OCI-M1 (cell line): ENCODE measurements at places on chromosomes 12 and 14.

DNA sequence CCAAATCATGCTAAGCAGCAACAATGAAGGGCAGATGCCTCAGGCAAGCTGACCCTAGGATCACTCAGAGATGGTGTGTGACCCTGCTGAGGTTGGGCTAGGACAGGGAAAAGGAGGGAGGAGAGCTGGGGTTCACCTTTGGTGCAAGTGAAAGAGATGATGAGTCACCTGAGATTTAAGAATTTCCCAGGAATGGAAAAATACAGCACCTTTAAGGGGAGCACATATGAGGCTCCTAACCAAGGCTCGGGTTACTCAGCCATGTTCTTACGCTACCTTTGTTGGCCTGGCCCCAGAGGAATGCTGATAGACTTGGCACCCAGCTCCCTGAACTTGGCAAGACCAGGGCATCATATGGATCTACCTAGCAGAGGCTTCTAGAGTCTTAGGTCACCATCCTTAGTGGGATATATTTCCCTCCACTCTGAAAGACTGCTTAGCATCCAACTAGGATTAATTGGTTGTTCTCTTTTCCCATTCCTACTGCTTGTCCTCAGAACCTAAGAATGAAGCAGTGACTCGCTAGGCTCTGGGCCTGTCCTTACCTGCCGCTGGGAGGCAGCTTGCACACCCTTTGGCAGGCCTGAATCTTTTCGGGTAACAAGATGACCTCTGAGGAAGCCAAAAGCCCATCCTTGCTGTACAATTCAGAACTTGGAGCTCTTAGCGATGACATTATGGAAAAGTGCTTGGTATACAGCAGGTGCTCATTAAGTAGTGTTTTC lies 4.0 kb upstream of the NAA25 start:
- DNase-seq: no peak

GRCh38 chr12:71947645-71948105 lies 9.0 kb downstream of the TPH2 start:
- no peak for DNase-seq

- DNase-seq: peak; percentile 86
These were observed at the start of gene RILPL2 for GRCh38 chr12:123436017-123436964. Gene RILPL2 (minus strand): TSS chr12:123436684. CDS start chr12:123436420, 264 bp downstream.

GRCh38 chr14:61536661-61537562 lies 158.4 kb upstream of the HIF1A start:
- DNase-seq: no peak

GRCh38 chr12:121278169-121279070 lies 18.1 kb downstream of the CAMKK2 start:
- peak; percentile 9 for DNase-seq

DNA sequence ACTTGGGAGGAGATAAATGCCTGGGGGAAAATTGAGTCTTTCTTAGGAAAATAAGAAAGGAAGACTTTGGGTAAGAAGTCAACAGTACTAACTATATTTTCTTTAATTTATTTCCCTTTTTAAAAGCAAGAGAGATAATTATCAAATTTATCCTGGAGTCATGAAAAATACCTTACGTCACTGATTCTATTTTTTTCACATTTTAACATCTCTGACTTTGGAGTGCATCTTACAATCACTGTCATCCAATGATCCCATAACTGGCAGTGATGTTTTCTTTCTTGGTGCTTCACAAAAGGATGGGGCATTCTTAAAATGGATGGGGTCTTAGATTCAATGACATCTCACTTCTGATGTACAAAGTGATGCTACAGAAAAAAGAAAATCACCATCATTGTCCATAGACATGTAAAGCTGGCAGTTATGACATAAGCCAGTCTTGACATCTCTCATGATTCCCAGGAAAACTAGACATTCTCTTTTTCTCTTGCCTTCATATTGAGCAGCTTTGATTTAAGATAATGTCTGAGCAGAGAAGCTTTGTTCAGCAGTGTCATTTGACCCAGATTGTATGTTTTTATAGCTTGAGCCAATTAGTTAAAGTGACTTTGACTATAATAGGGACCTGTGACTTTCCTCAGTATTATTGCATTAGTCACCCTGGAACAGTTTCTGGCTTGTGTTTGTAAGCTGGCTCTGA lies 236.2 kb downstream of the EGLN3 start:
- no peak for DNase-seq

DNA sequence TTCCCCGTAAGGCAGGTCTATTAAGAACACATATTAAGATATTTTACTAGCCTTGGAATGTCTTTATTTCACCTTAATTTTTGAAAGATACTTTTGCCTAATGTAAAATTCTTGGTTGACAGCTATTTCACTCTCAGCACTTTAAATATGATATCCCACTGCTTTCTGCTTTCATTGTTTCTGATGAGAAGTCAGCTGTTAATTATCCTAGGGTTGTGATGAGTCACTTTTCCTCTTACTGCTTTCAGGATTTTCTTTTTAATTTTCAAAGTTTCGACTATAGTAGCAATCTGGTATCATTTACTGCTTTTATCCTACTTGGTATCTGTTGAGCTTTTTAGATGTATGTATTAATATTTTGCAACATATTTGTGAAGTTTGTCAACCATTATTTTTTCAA lies 578.9 kb upstream of the ATP2B1 start:
- DNase-seq: peak; percentile 19

- DNase-seq: no peak
These were observed 256.4 kb downstream of the SSPN start for GRCh38 chr12:26451763-26452162.

GRCh38 chr14:44211718-44212117 lies 295.4 kb downstream of the FSCB start:
- peak; percentile 39 for DNase-seq

DNA sequence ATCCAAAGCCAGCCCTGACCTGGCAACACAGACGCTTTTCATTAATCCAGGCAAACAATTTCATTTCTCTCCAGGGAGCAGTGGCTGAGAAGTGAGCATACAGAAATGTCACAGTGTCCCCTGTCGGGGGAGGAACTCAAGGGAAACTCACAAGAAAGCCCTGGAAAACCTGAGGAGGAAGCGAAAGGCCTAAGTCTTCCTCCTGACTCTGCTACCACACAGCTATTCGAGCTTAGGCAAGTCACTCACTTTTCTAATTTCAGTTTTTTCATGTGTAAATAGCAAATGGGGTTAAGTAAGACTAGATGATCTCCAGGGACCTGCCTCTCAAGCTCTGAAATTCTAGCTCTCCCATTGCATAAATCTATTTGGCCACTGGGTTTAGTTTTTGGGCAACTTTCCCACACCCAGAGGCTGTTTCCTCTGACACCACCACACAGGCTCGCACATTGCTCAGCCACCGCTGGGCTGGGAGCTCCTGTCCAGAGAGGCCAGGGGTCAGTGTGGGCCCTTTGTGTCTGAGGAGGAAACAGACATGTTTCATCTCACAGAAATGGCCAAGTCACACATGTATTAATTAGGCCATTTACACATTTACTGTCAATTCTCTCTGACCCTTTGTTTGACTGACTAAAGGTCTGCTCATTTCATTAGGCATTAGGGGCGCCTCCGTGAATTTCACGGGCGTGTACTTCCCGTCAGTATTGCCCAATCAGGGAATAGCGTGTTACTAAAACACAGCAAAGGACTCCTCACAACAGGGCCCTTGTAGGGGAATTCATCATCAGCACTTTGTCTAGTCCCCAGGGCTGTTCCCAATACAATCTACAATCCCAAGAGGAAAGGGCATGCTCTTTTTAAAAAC lies 9.8 kb upstream of the PNMA1 start:
- DNase-seq: no peak

DNA sequence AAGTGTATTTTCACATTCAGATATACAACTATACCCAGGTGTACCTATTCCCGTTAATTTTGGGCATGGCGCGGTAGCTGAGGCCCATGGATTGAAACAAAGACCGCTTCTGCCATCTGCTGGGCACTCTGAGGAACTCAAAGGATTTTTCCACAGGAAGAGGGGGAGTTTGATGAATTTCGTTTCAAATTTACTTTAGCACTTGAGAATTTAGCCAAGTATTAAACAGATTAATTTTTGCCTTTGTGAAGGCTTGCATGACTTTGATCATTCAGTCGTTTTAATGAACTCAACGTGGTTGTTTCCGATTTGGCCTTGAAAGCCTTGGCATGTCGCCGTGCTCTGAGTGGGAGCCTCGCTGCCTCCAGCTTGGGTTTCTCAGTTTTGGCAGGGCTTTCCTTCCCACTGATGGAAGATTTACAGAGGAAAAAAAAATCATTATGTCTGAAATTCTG lies 153.2 kb upstream of the DDHD1 start:
- DNase-seq: peak; percentile 63

GRCh38 chr12:89326239-89327040 lies 25.9 kb downstream of the DUSP6 start:
- DNase-seq: no peak

DNA sequence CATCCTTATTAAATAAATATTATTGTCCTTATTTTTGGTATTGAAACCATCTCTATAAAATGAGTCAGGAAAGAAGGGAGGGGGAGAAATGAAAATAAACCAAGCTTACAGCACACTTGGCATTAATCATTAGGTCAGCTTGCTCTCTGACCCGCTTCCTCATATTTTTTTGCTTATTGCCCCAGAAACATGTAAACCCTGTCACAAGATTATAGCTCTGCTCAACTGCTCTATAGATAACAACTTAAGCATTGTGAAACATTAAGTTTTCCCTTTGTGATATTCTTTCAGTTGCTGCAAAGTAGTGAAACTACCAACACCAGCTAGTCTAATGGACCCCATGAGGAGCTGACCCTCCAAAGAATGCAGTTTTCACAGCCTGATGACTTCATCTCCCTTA lies 819.5 kb downstream of the SLC16A7 start:
- peak; percentile 30 for DNase-seq

DNA sequence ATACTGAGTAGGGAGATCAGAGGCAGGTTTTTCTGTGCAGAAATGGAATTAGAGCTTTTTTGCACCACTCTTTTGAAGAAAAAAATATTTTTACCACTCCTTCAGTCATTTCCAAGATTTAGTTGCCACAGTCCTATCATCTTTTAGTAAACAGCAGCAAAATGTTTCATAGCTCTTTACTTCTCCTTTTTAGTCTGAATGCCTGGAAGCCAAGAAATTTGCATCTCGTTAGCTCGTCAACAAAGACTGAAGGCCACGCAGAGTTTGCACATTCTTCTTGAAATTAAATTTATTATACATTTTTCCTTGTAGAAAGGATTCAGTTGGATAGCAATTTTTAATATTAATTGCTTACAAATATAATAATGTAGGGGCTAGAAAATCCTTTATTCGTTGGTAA lies 544.5 kb upstream of the ATP2B1 start:
- DNase-seq: no peak

GRCh38 chr12:52073531-52074381 lies 4.0 kb downstream of the ATG101 start:
- DNase-seq: no peak

DNA sequence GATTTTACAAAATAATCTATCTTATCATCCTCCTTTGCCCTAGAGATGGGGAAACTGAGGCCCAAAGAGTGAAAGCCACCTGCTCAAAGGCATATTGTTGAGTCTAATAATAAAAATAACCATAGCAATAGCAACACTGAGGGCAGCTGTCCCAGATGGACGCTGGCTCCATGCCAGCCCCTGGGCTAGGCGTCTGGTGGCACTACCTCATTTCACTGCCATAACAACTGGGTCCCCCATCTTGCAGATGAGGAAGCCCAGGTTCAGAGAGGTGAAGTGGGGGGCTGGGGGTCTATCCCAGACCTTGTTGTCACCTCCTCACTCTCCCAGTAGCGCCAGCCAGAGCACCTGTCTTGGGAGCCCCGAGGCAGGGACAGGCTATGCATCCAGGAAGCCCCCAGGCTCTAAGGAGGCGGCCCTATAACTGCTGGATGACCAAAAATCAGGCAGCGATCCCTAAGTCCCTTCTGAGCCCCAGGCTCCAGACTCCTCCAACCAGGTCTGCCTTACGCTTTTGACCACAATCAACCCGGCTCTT lies 12.8 kb downstream of the BDKRB2 start:
- no peak for DNase-seq

DNA sequence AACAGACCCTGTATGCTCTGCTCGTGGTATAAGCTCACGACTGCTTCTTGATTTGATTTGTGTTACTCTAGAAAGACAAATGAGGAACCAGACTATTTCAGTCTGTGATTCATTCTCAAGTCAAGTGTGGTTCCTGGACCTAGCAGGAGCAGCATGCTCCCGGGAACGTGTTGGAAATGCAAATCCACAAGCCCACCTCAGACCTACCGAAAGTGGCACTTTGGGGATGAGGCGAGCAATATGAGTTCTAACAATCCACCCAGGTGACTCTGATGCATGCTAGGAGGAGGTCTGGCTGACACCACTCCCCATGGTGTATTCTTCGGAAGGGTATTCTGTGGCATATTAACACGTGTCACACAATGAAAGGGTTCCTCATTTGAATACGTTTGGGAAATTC lies 59.5 kb upstream of the TMX1 start:
- no peak for DNase-seq
